Stimulated activated CD4-positive, alpha-beta T cell treated with anti-CD3 and anti-CD28 coated beads, Interleukin-1b, Interleukin-23, amount 100 ng/mL, for 24 hours (primary cell): ENCODE measurements at places on chromosomes 7 and 10.

- no peak for DNase-seq
These were observed 145.5 kb downstream of the OTUD1 start for GRCh38 chr10:23584396-23584795.

GRCh38 chr10:132114953-132115520 lies 49.3 kb downstream of the JAKMIP3 start:
- DNase-seq, result no peak

DNA sequence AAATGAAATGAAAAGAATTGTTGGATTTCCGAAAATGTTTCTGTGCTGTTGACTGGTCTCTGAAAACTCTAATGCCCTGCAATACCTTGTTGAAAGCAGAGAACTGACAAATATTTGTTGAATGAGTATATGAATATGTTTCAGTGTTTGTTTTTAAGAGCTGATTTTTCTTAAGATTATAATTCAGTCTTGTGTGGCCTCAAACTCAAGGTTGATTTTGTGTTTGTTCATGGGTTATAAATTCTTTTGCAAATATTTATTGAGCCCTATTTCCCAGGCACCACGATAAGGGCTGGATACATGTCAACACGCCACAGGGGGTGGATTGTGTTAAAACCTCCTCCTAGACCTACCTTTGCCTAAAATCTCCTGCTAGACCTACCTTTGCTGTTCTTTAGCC lies 203.9 kb upstream of the PLPP4 start:
- no peak for DNase-seq

- DNase-seq, result no peak
These were observed 26.1 kb downstream of the PROSER2 start for GRCh38 chr10:11849277-11849676.

DNA sequence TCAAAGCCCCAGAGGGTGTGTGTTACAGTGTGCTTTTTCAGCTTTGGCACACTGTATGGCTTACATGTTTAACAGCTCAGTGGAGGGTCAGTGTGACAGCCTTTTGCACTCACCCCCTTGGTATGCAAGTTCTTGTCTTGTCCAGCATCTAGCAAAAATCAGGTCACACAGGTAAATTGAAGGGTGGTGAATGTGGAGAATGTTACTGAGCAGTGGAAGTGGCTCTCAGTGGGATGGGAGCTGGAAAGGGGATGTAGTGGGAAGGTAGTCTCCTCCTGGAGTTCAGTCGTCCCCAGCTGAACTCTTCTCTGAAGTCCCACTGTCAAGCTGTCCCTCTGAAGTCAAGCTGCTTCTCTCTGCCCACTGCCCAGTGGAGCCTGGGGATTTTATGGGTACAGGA lies 21.0 kb upstream of the C10orf90 start:
- DNase-seq, result no peak

DNA sequence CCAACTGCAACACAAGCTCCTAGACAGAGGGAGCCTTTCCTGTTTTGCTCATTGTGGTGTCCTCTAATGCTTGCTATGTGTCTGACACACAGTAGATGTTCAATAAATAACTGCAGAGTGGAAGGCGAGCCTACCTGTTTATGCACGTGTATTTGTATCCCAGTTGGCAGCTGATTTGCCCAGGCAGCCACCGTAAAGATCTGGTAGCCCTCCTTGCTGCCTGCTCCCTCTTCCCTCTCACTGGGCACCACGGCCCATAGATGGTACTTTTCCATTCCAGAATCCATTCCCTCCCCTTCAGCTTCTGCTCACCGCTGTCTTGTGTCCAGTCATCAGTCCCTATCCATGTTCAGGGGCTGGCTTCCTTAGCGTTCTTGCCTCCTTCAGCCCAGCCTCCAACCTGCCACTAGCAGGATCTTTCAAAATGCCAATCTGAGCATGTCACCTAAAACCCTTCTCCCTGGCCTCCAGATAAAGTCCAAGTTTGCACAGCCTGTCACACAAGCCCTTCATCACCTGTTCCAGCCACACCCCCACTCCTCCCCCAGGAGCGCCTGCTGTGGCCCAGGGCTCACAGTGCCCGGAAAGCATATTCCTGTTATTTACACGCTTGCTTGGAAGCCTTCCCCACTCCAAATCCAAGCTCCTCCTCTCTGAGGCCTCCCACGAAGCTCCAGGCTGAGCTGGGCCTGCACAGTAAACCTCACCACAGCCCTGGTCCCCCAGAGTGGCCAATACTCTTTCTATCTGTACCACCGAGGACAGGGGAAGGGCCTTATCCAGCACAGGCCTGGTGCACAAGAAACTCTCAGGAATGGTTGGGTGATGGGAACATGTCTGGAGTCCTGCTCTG lies 21.0 kb downstream of the ZCCHC24 start:
- no peak for DNase-seq

DNA sequence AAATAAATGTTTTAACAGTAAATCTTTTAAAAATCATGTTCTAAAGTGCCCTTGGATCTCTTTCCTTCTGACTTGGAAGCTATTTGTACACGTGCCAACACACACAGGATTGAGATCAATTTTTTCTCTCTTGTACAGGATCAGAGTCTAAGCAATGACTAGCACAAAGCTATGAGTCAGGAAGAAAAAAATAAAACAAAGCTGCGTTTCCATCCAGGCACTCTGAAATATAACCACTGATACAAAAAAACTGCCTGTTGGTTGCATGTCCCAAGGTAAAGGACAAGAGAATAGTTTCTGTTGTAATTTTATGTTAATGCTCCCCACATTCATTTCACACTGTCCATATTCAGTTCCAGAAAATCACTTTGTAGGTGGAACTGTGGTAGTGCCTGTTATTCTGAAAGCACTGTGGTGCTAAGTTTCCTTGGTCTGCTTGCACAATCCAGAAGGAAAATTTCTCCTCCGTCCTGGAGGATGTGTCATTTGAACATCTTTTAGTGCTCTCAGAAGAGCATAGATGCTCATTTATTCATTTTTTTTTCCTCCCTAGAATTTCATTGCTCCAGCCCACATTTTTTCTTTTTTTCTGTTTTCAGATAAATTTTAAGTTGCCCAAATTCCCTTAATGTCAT lies 113.4 kb downstream of the PLXDC2 start:
- DNase-seq, result no peak

- no peak for DNase-seq
These were observed 54.6 kb upstream of the PITRM1 start for GRCh38 chr10:3226960-3227744.

- DNase-seq, result no peak
These were observed 23.4 kb downstream of the ATOH7 start for GRCh38 chr10:68208424-68209042.

- no peak for DNase-seq
These were observed 96.1 kb upstream of the EFCAB10 start for GRCh38 chr7:105677410-105677730.

- DNase-seq, result no peak
These were observed 117.5 kb upstream of the ANLN start for GRCh38 chr7:36272211-36272566.

DNA sequence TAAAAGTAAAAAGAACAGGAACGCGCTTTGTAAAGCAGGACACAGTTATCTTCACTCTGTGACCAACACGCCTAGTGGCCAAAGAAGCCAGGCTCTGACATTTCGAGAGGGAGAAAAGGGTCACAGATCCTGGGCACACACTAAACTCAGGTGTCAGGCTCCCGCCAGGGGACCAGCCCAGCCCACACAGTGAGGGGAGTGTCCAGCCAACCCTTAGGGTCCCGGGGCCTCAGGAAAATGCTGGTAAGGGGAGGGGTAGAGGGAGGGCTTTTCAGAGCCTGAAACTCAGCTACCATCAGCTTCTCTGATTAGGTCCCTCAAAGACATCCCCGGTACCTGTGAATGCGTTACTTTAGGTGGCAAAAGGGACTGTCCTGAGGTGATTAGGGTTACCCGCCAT lies 16.6 kb downstream of the ANXA11 start:
- DNase-seq, result no peak

- no peak for DNase-seq
These were observed 385.5 kb upstream of the HPS1 start for GRCh38 chr10:98832196-98832595.

DNA sequence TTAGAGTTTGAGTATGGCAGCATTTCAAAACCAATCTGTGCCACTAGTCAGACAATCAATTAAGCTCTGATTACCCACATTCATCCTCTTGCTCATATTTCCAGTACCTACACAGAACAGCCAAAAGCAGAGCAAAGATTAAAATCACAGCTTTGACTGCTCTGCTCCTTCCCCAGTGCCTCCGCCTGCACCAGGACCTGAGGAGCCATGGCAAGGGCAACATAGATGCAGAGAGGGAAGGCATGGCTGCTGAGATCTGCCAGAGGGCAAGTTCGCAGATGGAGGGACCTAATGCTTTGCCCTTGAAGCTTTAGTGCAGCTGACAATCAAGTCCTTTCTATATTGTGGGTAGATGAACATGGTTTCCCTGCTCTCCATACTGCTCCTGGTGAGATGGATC lies 148.1 kb downstream of the HTR7 start:
- no peak for DNase-seq

GRCh38 chr7:117274951-117275350 lies 47.9 kb downstream of the WNT2 start:
- DNase-seq, result no peak

DNA sequence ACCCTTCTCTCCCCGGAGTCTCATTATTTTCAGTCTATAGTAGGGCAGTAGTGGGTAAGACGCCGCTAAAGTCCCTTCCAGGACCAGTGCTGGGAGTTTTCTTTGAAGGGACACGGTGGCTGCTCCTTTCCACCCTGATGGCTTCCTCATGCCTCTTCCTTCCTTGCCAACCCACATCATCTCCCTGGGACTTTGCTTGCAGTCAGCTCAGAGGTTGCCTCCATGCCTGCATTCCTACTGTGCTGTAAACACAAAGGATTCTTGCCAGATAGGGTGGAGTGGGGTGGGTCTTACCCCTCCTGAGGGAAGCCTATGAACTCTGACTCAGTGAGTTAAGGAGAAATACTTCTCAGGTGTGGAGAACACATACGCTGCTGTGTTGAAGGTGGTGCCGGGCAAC lies 59.9 kb upstream of the IGFBP3 start:
- no peak for DNase-seq

GRCh38 chr7:143391462-143392404 lies 10.6 kb downstream of the ZYX start:
- DNase-seq, result no peak

- DNase-seq, result no peak
These were observed 59.6 kb upstream of the AKR1E2 start for GRCh38 chr10:4766454-4766853.

DNA sequence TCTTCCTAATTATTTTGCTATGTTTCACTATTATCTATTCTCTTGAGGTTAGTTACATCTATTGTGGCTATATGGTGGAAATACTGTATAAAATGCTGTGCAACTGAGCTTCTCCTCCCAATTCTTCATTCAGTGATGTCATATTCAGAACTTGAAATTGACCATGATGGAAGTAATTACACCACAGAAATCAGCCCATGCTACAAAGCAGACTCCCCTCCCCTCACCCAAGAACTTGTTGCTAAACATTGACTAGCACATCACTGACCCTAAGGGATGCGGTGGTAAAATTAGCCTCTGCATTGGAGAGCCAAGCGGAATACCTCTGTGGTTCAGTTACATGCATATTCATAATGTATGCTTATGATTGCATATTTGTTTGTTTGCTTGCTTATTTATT lies 8.8 kb downstream of the CALD1 start:
- DNase-seq, result no peak

- no peak for DNase-seq
These were observed 581 bp upstream of the GLCCI1 start for GRCh38 chr7:7967886-7968543.

GRCh38 chr7:28815928-28816373 lies 142.2 kb downstream of the TRIL start:
- no peak for DNase-seq

DNA sequence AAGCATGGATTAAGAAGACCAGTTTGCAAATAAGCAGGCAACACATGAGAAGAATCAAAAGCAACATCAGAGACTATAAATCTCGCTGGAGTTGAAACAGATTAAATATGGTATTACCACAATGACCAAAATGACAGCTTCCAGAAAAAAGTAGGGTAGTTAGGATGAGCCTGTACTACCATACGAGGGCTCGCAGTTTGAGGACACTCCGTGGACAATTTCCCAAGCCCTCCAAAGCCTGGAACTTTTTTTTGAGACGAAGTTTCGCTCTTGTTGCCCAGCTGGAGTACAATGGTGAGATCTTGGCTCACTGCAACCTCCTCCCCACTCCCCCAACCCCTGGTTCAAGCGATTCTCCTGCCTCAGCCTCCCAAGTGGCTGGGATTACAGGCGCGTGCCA lies 1.0 kb downstream of the LRRC17 start:
- no peak for DNase-seq

DNA sequence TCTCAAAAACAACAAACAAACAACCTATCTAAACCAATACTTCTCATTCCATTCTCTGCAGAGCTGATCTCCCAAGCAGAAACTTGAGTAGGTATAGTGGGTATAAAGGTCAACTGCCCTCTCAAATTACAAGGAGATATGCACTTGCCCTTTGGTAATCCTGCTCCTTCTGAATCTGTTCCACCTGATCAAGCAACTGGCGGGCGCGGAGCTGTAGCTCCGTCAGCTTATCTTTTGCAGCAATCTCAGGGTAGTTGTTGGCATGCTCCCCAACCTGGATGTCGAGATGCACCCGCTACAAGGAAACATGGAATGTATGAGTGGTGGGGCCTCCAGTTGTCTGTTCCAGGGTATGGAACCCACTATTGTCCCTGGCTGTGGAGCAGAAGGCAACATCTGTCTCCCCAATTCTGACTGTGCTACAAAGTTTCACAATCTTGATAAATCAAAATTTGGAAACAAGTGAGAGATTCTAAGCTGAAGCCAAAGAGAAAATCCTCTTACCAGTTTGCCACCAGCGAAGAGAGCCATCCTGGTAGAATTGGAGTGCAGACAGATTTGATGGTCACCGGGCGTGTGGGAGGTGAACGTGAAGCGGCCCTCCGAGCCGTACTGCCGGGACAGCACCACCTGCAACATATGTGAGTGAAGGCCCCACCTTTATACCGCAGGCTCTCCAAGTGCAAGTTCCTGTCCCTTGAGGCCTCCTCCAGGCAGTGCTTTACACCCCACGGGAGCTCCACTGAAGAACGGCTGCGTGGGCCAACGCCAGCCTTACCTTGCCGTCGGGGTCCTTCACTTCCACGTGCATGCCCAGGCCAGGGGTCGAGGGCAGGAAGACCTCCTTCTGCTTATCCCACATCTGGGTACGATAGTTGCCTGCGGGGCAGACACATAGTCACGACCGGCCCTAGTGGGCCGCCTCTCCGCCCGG lies 819 bp downstream of the TMED4 start:
- no peak for DNase-seq

DNA sequence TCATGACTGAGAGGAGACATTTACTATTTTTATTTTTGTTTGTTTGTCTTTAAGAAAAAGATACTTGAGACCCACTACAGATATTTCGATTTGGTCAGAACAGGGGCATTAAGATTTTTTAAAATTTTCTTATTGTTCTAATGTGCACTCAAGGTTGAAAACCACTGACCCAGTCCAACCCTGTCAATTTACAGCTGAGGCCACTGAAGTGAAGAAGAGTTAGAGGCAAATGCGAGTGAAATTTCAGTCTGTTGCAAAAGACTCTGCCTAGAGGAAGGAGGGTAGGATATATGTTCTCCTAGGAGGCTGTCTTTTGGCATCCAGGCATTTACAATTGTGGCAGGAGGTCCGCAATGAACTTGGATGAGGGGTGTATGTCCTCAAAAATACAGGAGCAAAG lies 396.3 kb downstream of the RPS24 start:
- DNase-seq, result no peak
